Stimulated activated CD8-positive, alpha-beta memory T cell treated with anti-CD3 and anti-CD28 coated beads, Interleukin-2, amount 100 ng/mL, for 1 hour (primary cell): ENCODE measurements at places on chromosomes 5 and 9.

GRCh38 chr5:40605295-40605958 lies 74.3 kb upstream of the PTGER4 start:
- DNase-seq = no peak

- DNase-seq = no peak
Observed at GRCh38 chr5:167945542-167946384, 345.7 kb upstream of the WWC1 start.

DNA sequence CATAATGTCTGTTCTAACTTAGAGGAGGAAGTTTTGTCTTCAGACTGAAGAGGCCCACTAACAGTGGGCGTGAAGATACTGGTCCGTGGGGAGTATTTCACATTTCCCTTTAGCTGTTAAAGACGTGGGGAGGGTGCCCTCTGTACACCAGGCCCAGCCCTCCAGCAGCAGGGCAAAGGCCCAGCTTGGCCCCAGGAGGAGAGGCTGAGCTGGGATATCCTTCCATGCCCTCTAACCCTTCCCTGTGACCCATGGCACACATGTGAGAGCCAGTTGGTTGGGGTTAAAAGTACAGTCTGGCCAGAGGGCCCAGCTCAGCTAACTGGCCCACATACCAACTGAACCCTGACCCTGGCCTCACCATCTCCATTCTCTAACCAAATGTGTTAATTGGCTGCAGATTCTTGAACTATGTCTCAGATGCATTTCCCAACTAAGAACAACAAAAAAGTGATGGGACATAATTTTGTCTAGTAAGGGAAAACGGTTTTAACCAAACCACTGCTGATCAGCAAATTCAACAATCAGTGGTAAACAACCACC lies 74.4 kb downstream of the LHFPL2 start:
- DNase-seq = no peak

DNA sequence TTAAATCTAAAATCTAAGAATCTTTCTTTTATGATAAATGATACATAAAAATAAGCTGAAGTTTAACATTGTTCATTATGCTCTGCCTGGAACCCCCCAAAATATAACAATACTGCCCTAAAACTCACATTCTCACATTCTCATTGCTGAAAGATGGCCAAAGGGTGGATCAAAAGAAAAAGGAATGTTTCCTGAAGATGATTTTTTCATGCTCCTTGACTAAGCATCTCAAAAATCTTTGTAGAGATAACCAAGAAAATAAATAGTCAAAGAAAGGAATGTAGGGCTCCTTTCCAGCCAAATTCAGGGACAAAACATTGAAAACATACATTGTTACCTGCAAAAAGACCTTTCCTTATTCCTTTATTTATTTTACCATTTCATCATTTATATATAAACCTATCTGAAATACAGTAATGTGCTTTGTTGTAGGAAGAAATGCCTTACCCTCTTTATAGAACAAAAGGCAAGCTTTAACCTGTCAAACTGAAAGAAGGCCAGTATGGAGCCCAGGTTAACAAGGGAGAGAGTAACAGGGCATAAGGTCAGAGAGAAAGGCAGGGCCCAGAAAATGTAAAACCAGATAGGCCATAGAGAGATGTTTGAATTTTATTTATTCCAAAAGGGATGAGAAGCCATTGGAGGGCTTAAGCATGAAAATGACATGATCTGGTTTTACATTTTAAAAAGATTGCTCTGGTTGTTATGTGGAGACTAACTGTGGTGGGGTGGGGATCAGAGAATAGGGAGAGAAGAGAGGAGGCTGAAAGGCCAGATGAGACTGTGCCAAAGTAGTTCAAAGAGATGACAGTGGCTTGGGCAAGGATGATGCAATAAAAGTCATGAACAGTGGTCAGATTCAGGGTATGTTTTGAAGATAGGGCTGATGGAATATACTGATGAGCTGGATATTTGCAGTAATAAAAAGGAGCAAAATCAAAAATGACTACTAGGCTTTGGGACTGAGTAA lies 37.3 kb upstream of the CDK5RAP2 start:
- no peak for DNase-seq

DNA sequence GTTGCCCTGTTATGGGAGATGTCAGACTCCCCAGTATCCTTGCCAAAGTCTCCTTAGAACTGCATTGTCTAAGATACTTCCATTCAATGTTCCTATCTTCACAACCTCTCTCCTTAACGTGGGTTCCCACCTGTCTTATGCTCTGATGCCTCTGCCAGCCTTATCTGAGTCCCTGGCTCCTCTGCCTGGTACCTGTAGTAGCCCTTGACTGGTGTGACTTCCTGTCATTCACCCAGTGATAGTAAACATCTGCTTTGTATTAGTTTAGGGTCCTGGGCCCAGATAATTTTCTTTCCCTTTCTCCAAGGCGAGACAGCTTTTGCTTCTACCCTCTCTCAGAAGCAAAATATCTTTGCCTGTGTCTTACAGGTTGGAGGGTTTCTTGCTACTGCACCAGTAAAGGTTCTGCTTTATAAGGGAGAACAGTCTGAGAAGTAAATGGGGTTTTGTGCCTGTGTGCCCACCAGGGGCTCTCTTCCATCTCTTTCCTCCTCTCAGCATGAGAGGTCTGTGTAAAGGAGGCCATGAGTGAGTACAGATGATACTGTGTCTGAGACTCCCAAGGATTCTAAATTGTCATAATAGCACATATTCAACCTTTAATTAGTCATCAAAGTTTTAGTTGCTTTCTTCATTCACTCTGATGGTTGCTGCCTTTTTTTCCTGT lies 220.8 kb downstream of the PRR16 start:
- no peak for DNase-seq

- no peak for DNase-seq
Observed at GRCh38 chr5:150142185-150142958, 13.3 kb downstream of the PDGFRB start.

GRCh38 chr9:90801241-90801972 lies at the start of gene SYK:
SYK (plus strand) TSS chr9:90801819; CDS start chr9:90843899, 42,080 bp downstream.
- no peak for DNase-seq

GRCh38 chr9:135734616-135735144 lies 32.7 kb downstream of the KCNT1 start:
- no peak for DNase-seq

DNA sequence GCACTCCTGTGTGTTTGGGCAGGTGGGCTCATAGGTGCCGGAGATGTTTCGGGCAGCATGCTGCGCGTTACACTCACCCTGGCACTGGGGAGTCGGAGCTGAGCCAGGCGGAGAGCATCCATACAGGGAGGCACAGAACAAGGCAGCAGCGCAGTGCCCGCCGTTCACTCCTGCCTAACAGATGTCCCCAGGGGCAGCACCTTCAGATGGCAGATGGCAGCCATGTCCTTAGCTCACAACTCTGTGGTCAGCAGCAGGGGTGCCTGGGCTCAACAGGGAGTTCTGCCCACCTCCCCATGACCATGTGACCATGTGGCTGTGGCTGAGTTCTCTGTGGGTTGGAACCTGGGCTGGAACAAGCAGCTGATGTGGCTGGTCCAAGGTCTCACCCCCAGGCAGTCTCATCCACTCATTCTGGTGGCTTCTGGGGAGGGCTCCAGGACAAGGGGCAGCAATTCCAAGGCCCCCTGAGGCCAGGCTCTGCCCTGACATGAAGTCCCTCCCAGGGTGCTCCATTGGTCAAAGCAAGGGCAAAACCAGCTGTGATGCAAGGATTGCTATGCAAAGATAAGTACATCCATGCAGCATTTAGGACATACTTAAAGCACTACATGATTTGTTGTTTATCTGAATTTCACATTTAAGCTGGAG lies 64.2 kb downstream of the MRPL36 start:
- no peak for DNase-seq

- no peak for DNase-seq
Observed at GRCh38 chr9:126536131-126536530, 77.6 kb upstream of the LMX1B start.

- no peak for DNase-seq
Observed at GRCh38 chr9:126287166-126287866, 39.3 kb upstream of the MVB12B start.

GRCh38 chr9:9215050-9215449 lies 1397.8 kb downstream of the PTPRD start:
- no peak for DNase-seq

GRCh38 chr5:39264528-39264927 lies 45.2 kb upstream of the FYB1 start:
- no peak for DNase-seq

GRCh38 chr9:125099816-125100215 lies 43.5 kb downstream of the SCAI start:
- DNase-seq = no peak

- DNase-seq = no peak
Observed at GRCh38 chr5:149410071-149410470, 31.0 kb upstream of the IL17B start.

GRCh38 chr9:20659474-20659967 lies 24.5 kb upstream of the FOCAD start:
- DNase-seq = no peak

DNA sequence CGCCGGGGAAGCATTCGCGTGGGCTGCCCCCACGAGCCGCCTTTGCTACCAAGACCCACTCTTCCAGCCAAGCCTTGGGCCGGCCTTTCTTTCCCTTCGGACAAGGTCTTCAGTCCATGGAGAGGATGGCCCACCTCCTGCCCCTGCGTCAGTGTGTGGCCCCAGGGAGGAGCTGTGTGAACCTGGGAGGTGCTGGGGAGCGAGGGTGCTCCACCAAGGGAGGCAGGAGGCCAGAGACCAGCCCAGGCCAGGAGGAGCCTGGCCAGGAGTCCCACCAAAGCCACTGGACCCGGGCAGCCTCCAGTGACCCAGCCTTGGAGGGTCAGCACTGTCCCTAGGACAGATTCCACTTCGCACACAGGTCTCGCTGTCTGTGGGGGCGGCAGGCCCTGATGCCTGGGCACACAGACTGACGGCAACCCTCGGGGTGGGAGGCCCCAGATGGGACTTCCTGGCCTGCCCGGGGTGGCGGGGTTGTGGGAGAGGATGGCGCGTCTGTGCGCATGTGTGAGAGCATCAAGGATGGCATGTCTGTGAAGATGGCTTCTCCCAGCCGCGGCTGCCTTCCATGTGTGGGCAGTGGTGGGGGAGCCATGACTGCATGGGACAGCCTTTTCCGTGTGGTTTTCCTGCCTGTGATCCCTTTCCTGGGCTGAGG lies 113.3 kb upstream of the LPCAT1 start:
- DNase-seq = no peak

GRCh38 chr9:113993838-113994540 lies 84.1 kb downstream of the AMBP start:
- no peak for DNase-seq

GRCh38 chr9:93267091-93267541 lies 83.2 kb downstream of the WNK2 start:
- no peak for DNase-seq

DNA sequence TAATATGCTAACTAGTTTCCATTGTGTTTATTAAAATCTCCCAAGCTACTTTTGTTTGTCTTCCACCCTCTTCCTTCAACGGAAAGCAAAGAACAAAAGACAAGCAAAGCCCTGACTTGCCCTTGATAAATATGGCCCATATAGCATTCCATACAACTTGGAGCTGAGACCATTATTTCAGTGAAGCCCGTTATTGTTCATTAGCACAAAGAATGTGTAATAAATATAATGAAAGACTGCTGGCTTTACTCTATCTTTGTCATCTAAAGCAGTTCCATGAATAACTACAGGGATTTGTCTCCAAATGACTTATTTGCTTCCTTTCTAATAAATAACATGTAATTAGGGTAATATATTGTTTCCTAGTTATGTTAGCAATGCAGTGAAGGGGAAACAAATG lies 270.7 kb upstream of the TLE4 start:
- no peak for DNase-seq

DNA sequence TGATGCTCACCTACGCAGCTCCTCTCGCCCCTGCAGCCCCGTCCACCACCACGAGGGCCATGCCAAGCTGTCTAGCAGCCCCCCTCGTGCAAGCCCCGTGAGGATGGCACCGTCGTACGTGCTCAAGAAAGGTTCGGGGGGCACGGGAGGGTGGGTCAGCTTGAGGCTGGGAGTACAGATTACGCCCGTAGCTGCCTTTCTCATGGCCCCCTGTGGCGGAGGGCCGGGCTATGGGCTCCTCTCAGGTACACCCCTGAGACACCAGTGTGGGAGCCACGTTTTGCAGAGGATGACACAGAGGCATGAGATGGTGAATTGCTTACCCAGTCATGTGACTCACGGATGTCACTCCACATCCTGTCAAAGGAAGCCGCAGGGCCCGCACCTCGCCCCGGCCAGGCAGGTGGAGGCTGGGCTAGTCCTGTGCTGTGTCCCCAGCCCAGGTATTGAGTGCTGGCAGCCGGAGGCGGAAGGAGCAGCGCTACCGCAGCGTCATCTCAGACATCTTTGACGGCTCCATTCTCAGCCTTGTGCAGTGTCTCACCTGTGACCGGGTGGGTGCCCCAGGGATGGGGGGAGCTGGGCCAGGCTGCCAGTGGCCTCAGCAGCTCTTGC lies 33.7 kb downstream of the USP20 start:
- peak; percentile 78 for DNase-seq

DNA sequence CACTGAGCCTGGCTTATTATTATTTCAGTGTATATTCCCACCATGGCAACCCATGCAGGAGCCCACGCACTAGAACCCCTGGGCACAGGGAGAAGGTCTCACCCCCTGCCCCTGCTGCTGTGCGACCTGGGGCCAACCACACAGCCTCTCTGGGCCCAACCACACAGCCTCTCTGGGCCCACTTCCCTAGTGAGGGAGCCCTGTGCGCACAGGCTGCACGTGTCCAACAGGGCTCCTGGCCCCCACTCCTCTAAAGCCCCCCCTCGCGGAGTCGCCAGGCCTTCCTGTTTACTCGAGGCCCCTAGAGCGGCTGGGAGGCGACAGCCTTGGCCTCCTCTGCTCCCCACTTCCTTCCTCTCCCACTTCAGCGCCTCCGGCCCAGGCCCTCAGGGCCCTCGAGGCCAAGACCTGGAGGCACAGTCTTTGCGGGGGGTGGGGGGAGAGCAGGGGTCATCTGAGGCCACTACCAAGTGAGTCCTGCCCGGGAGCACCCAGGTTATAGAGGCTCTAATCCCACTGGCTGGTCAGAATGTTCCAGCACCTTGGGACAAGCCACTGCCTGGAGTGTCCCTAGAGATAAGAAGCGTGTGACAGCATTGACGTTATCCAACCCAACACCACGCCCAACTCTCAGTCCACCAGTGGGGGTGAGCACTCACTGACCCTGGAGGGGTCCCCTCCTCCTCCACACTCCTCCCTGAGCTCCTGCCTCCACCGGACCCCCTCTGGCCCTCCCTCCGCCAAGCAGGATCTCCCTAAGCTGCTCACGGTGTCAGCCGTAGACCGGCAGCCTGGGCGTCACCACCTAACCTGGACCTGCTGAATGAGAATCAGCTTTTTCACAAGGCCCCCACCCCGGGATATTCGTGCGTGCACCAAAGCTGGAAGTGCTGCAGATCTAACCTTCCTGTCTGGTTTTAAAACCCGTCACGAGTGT lies 7.9 kb upstream of the ENG start:
- DNase-seq = peak; percentile 19
